AG04450 (cell line): ENCODE measurements at places on chromosomes 2 and 18.
A peak's percentile ranks its signal among the peaks of the same experiment; 100 is the strongest.

DNA sequence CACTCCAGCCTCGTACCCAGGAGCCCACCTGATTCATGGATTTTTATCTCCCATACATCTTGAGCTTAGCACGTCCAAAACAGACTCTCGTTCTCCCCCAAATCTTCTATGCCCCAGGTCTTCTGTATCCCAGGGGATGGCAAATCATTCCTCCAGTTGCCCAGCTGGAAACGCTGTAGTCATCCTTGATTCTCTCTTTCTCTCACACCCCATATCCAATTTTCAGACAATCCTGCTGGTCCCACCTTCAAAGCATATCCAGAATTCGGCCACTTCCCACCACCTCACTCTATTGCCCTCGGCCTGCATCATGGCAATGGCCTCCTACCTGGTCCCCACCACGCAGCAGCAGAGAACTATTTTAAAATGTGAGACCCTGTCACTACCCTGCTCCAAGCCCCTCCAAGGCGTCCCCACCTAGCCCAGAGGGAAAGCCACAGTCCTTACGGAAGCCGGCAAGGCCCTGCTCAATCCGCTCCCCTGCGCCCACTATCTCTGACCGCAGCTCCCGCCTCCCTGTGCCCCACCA, 1.4 kb upstream of the GRHL1 start:
- no peak for DNase-seq

DNA sequence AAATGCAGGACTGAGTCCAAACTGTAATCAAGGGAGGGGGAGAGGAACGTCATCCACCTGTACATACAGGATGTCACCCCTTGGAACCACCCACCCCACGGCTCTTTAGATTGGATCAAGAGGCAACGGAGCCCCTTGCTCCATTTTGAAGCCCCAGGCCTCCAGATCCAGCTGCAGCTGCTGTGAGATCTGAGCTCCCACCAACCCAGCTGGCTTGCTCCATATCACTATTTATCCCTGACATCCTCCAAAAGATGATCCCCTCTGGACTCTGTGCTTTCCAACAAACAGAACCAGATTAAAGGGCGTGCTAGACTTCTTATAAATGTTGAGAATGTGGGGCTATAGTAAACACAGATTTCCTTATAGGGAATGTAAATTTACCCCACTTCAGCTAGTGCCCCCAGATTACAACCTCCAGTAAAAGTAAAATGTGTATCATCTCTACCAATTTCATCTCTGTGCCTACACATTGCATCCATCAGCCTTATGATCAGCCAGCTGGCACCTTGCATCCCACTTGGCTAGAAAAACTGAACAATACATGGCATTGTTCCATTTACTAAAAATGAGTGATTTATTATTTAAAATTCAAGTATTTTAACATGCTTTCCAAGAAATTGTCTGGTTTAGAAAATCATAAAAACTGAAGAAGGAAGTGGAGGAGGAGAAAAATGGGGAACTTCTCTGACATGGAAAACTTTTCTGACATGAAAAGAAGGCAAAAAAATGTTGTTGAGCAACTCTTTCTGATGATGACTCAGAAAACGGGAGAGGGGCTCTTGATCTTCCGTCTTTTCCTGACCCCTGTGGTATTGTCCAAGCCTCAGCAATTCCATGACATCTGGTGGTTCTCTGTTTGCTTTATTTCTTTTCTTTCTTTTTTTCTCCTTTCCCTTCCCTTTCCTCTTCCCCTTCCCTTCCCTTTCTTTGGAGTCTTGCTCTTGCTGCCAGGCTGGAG, 262.6 kb upstream of the THUMPD2 start:
- peak; percentile 80 for DNase-seq

- DNase-seq, result peak; percentile 1
Measured at GRCh38 chr18:31819106-31819924, 58.6 kb upstream of the SLC25A52 start.

- no peak for DNase-seq
Measured at GRCh38 chr2:149537092-149537726, 50.4 kb downstream of the MMADHC start.

GRCh38 chr2:127528487-127528886, 2.2 kb upstream of the IWS1 start:
- DNase-seq, result no peak

- DNase-seq, result peak; percentile 96
Measured at GRCh38 chr18:57813245-57813644, 10.1 kb upstream of the ATP8B1 start.

GRCh38 chr2:234169674-234170073, 119.2 kb downstream of the SPP2 start:
- DNase-seq, result no peak

DNA sequence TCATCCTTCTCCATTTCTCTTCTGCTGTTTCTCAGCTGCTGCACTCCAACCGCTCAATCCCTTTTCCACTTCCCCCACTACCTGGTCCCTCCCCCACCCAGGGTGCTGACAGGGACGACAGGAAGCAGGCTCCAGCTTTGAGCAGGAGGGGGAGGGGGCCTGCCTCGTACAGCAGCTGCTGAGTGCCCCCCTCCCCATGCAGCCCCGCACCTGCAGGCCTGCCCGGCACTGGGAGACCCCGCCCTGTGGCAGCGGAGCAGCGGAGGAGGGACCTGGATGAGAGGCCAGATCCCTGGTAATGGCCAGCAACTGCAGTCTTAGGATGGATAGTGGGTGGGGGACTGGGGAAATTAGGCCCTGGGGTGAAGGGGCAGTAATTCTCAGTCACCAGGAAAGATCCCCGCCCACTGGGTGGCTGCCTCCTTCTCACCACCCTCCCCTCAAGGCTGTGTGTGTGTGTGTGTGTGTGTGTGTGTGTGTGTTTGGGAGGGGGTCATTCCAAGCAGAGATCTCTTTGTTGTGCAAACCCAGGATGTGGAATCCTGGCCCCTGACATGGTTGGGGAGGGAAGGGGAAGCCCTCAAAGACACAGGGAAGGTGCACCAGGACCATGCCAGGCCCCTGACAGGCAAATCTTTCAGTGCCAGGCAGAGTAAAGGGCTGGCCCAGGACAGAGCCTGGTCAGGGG, 6.8 kb upstream of the CRYBA2 start:
- DNase-seq, result no peak

GRCh38 chr18:56044239-56044638, 456.2 kb upstream of the TCF4 start:
- no peak for DNase-seq

DNA sequence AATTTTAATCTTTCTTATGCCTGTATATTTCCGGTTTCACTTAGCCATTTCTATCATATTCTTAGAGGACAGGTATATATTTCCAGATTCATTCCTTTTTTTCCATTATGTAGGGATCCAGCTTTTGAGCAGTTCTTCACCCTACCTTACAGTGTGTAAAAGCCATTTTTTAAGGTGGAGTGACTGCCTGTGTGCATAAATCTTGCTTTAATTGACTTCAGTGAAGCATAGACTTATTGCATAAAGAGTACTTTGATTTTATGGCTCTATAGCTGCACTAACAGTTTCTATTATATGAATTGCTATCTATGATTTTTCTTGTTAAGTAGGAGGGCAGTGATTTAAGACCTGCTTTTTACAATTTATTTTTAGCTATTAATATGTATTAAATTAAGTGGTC, 132.6 kb downstream of the NYAP2 start:
- no peak for DNase-seq
